Hematopoietic multipotent progenitor cell (in vitro differentiated cells): ENCODE measurements at places on chromosomes 11 and 22.

- DNase-seq: no peak
Observed at GRCh38 chr22:22681221-22681739, 36.9 kb downstream of the GGTLC2 start.

GRCh38 chr22:20792966-20793728, 19.2 kb downstream of the SERPIND1 start:
- DNase-seq: peak; percentile 54

GRCh38 chr11:109783840-109784239, 309.4 kb upstream of the ZC3H12C start:
- DNase-seq: no peak

GRCh38 chr11:108223348-108224149, 682 bp downstream of the ATM start:
- DNase-seq: no peak

- no peak for DNase-seq
Observed at GRCh38 chr11:65355776-65356393, 1.3 kb downstream of the TIGD3 start.

DNA sequence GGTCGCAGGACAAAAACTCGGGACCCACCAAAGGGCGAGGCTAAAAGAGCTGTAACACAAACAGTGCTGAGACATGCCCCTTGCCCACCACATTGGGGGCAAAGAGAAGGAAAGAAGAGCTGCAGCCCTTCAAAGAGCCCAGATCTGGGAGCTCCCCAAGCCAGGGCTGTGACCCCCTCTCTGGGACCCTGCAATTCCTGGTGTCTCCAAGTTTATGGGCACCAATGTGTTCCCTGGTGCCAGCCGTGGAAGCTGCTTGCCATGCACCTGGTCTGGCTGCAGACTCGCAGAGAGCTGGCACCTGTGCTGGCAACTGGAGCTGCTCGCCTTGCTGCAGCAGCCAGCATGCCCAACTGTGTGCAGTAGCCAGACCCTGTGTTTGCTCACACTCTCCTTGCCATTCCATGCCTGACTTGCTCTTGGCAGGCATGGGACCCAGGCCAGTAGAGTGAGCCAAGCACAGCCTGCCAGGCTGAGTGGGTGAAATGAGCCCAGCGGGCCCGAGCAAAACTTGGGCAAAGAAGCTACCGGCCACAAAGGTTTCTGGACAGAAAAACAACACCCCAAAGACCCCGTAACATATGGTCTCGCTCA, 16.0 kb downstream of the RRP8 start:
- DNase-seq: no peak

- DNase-seq: no peak
Observed at GRCh38 chr11:79054636-79055035, 386.2 kb downstream of the TENM4 start.
